ENCODE measurements at places on chromosomes 7 and 10.

DNA sequence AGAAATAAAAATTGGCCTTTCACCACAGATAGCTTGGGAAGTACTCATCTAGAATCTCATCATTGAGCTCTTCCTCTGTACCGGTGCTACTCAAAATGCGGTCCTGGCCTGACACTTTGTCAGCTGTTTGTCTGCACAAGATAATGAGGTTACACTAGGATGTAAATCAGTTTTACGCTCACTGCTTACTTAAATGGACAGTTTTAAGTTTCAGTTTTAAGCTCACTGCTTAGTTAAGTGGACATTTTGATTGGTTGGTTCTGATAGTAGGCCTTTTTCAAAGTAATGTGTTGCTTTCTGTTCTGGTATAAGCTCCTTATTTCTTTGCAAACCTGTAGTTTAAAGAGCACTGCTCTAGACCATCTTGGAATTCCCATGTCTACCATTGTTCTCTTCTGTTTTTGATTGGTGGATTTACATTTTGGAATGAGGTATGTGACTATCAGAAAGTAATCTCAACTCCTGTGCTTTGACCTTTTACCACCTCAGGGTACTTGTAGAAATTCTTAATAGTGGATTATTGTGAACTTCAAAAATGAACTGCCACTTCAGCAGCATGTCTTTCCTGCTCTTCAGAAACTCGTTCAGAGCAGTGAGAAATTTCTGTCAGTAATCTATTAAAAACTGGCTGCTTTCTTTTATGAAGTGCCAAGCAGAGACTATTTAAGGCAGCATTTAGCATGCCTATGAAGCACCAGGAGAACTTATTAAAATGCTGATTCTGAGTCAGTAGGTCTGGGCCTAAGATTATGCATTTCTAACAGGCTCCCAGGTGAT, 55.0 kb downstream of the C1GALT1 start:
- no peak for DNase-seq

DNA sequence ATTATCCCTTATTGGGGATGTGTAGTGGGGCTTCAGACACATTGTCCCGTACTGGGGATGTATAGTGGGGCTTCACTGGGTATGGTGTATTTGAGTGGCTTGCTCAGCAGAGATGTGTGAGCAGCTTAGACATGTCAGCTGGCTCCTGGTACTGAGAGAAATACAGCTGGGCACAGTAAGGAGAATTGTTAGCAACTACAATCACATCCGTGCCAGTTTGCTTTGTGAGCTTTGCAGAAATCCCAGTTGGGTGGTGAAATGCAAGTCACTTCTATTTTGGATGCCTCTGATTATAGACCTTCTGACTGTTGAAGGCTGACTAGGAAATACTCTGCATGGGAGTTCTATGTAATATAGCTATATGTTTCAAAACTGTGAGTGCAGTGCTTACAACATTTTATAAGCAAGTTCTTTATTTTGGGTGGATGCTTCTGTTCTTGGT, 10.8 kb downstream of the CCNY start:
- DNase-seq, result no peak

- DNase-seq, result no peak
These were observed 48.2 kb downstream of the ST8SIA6 start for GRCh38 chr10:17406036-17406834.

DNA sequence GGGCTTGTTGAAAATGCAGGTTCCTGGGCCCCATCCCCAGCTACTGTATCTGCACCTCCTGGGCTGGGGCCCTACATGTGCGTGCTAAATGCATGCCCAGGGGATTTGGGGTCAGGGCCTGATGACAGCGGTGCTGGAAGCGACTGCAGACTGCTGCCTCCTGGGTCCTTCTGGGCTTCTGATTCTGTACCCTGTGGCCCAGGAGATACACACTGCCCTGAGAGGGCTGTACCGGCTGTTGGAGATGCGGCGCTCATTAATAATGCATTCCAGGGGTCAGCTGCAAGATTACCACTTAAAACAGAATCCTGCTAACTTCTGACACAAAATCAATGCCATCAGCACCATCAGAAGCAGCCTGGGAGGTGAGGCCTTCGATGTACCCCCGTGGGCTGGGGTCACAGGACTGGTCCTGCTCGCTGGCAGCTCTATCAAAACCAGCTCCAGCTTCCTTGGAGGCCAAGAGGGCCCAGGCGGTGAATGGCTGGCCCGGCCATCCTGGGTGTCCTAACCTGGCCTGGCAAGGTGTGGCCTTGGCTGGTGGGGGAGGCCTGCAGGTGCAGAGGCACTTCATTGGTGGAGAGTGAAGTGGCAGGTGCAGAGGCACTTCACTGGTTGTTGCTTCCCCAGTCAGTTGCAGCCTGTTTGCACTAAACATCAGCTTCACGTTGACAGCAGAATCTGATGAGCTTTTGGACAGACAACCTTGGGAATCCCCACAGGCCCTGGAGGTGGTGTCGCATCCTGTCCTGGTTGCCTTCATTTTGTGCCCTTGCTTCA, 79.2 kb downstream of the GLRX3 start:
- DNase-seq, result no peak

GRCh38 chr10:19816411-19817230, at the start of gene PLXDC2:
PLXDC2 (plus strand) TSS chr10:19816432.
- DNase-seq, result no peak

- no peak for DNase-seq
These were observed 281.1 kb downstream of the CCDC3 start for GRCh38 chr10:12720217-12720981.

- no peak for DNase-seq
These were observed 38.5 kb downstream of the POR start for GRCh38 chr7:75953431-75953830.

DNA sequence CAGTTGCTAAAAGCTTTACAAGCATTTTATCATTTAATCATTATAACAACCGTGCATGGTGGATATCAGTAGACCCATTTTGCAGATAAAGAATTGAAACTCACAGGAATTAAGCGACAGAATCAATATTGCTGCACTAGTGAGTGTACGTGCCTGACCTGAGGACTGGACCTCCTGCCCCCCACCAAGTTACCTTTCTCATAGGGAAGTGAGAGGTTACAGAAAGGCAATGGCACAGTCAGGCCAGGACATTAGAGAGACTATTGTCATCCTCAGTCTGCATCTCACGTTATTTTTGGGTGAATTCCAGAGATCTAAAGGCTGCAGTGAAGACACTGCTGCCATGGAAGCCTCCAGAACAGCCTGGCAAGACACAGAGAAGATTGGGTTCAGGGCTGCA, 80.9 kb downstream of the WDFY4 start:
- no peak for DNase-seq

GRCh38 chr7:84247591-84247990, 53.0 kb upstream of the SEMA3A start:
- DNase-seq, result no peak

- no peak for DNase-seq
These were observed 39.5 kb downstream of the TSPAN14 start for GRCh38 chr10:80493522-80494051.

- DNase-seq, result no peak
These were observed 160.1 kb downstream of the NEURL1 start for GRCh38 chr10:103653581-103654037.

GRCh38 chr7:101784292-101785127, 32.9 kb upstream of the CUX1 start:
- no peak for DNase-seq

- no peak for DNase-seq
These were observed 72.7 kb downstream of the PTPRE start for GRCh38 chr10:127979566-127979965.

GRCh38 chr7:100485471-100485876, 1.7 kb downstream of the NYAP1 start:
- no peak for DNase-seq

- no peak for DNase-seq
These were observed 302.2 kb downstream of the ADARB2 start for GRCh38 chr10:1434912-1435692.

GRCh38 chr10:97030894-97031293, 154.9 kb downstream of the SLIT1 start:
- no peak for DNase-seq

DNA sequence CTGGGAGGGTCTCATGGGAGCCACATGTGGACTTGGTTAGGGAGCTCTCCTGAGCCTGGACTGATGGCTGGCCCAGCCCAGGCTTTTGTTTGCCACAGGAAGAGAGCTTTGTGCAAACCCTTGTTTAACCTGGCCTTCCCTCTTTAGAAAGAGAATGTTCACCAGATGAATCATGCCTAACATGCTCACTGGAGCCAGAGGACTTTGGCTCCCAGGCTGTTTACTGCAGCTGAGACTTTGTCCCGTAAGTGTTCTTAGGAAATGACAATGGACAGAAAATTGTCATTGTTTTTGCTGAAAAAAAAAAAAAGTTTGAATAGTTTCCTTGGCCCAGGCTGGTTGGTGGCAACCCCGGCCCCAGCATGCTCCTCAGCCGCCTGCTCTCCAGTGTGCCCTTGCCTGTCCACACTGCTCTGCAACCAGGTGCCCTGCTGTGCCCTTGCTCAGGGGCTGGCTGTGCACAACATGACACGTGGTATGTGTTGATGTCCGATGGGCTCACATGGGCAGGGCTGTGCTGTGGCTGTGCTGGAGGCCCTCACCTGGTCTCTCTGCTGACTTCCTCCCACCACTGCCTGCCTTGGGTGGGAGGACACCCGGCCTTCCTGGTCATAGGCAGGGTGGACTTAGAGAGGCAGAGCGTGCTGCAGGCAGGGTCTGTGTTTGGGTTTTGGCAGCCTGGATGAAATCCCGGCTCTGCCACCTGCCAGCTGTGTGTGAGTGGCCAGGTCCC, 215.3 kb upstream of the ZNF32 start:
- no peak for DNase-seq

DNA sequence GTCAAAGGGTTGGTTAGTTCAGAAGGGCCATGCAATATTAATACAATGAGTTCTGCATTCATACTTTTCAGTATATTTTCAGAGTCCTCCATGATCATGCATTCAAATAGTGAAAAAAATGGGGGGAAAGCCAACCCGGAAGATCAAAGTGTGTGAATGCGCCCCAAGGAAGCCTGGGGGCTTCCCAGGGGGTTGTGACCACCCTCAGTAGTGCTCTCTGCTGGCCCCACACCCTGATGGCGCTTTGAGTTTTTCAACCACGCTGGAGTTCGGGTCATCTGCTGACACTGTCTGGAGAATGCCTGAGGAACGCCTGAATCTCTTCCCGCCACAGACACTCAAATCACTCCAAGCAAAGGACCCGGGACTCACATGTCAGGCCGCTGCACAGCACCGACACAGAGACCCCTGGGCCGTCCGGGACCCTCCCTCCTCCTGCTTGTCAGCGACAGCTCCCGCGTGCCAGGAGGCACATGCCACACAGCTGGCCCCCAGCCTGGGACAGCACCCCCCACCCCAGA, 1.0 kb downstream of the TNS3 start:
- DNase-seq, result no peak

DNA sequence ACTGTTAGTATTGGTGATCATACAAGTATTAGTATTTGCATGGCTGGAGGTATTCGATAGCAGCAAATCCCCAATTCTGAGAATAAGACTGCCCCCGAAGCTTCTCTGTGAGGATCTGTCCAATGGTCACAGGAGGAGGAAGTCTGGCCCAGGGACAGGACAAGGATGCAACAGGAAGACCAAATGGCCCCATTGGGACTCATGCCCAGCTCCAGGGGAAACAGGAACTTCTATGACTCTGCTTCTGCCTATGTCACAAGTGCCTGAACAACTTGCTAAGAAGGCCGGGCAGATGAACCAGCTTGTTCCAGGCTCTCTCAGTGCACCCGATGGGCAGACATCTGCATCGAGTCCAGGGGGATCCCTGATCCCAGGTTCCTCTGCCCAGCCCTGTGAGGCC, 172.0 kb upstream of the GRB10 start:
- no peak for DNase-seq

DNA sequence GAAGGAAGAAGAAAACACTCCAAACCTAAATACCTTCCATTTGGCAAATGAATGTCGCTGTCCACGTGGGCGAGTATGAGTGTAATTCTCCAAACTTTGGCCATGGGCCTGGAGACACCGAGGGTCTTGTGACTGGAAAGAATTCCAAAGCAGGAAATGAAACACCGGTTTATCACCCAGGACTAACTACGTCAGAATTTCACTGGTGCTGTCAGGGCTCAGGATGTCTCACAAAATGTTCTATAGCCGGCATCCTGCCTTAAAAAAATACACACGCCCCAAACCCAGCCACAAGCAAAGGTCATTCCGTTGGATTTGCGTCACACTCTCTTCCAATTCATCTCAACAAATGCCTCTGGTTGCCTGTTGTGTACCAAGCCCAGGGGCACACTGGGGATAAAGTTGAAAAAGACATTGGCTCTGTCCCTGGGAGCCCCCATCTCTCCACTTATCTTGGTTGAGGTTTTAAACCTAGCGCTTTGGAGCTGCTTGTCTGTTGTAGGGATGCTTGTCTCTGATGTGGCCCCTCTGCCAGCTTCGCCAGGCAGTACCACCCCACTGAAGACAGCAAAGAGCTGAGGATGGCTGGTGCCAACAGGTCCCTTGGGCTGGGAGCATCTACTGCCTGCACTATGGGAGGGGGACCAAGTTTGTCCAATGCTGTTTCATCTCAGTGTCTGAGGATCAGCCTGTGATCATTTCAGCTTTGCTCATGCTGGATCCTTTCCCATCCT, 31.2 kb downstream of the GSTO2 start:
- DNase-seq, result no peak

DNA sequence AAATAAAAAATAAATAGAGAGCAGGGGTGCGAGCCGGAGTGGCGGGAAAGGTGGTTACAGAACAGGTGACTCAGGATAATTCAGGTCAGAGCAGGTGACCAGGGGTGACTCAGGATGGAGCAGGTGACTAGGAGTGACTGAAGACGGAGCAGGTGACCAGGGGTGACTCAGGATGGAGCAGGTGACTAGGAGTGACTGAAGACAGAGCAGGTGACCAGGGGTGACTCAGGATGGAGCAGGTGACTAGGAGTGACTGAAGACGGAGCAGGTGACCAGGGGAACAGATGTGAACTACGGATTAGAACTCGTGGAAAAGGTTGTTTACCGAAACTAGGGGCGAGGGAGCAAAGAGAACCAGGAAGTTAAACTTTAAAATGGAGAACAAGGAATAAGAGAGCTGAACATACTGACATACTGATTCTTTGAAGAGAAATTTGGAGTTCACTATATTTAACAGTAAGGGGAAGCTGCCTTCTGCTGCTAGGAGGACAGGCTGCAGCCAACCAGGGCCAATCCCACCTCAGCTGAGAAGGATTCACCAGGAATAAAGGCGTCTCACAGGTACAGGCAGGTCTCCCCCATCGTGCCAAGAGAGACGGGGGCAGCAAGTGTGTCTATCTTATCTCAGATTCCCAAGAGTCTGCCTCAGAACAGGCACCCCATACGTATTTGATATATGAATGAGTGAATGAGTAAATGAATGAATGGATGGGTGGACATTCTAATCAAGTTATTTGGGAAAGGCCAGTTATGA, 101.3 kb downstream of the CPXM2 start:
- DNase-seq, result no peak

DNA sequence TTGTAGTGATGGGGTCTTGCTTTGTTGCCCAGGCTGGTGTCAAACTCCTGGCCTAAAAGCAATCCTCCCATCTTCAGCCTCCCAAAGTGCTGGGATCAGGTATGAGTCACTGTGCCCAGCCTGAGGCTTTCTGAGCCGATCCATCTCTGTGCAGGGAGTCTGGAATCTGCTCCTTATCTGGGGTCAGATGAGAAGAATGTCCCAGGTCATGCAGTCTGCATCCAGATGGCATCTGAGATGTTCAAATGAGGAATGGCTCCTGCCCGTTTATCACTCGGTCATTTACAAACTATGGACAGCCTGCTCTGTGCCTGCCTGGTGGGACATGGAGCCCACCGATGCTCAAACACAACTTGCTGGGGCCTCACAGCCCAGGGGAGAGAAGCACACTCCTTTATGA, 11.1 kb upstream of the SLC18A3 start:
- DNase-seq, result no peak

- no peak for DNase-seq
These were observed 44.1 kb upstream of the PTPRN2 start for GRCh38 chr7:158631574-158632195.

GRCh38 chr7:10040674-10041073, 933.0 kb upstream of the PHF14 start:
- no peak for DNase-seq

Data from effector CD4-positive, alpha-beta T cell (primary cell).